Heart left ventricle (tissue), 16 donors: ENCODE measurements at places on chromosomes 2 and 18. TPM values are rescaled to one million over a fixed set of nuclear protein-coding genes. Genes with fewer than 3 reads are reported as not detected.

The PLEKHM3 gene
- total RNA-seq, result 18.0 TPM

The COLEC12 gene
- 10.3 TPM for total RNA-seq

The CNTNAP5 gene
- total RNA-seq, result not detected

The SMIM21 gene
- total RNA-seq, result not detected

The FBLN7 gene
- 1.7 TPM for total RNA-seq

The VWC2L gene
- total RNA-seq, result not detected

The ALPG gene
- not detected for total RNA-seq

The PDCD1 gene
- total RNA-seq, result 0.86 TPM

The PSMA8 gene
- total RNA-seq, result not detected

The ABCG8 gene
- not detected for total RNA-seq

The CYB5A gene
- total RNA-seq, result 146 TPM

The ME2 gene
- 66.5 TPM for total RNA-seq

The SFXN5 gene
- 9.9 TPM for total RNA-seq

The ADAM17 gene
- total RNA-seq, result 15.1 TPM

The ATG4B gene
- 43.3 TPM for total RNA-seq

The TSPYL6 gene
- not detected for total RNA-seq

The IL36RN gene
- total RNA-seq, result not detected

The ELOA2 gene
- total RNA-seq, result not detected

The SULT1C2 gene
- 0.25 TPM for total RNA-seq

The KCNG2 gene
- total RNA-seq, result not detected

The EIF2B4 gene
- 28.5 TPM for total RNA-seq

The RPRM gene
- not detected for total RNA-seq

The CCDC148 gene
- 1.2 TPM for total RNA-seq

The CCDC178 gene
- 1.00 TPM for total RNA-seq

The PARD6G gene
- total RNA-seq, result 2.2 TPM

The TGFBRAP1 gene
- 10.8 TPM for total RNA-seq

The VAMP5 gene
- 65.9 TPM for total RNA-seq

The PIEZO2 gene
- total RNA-seq, result not detected

The ADCYAP1 gene
- total RNA-seq, result not detected

The MRPL30 gene
- total RNA-seq, result 32.7 TPM
